ENCODE measurements at places on chromosomes 7 and 10. TPM values are rescaled to one million over a fixed set of nuclear protein-coding genes. Genes with fewer than 3 reads are reported as not detected.

Gene TMEM270
- not detected for total RNA-seq

Gene PNLIPRP1
- total RNA-seq, result not detected

GRCh38 chr7:144854839-144855424 is 19.1 kb upstream of the TPK1 start:
- no peak for DNase-seq

- no peak for DNase-seq
Observed at GRCh38 chr10:60238759-60239100, 150.9 kb downstream of the ANK3 start.

DNA sequence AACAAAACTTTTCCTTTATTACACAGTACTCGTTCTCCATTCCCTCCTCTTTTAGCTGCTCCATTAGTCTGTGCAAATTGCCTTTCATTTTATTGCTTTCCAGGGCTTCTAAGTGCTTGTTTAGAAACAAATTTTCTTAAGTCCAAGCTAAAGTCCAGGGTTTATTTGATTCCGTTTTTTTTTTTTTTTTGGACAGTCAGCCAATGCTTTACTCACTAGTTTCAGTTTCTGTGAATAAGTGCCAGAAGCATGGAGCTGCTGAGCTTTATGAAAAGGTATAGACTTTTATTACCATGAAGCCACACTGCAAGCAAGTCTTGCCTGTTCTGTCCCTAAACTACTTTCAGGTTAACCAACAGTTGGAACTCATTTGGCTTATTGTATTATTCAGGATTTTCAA is 455.0 kb downstream of the GFRA1 start:
- DNase-seq, result peak; percentile 43

Gene RPP38
- 12.4 TPM for total RNA-seq

Gene CHAT
- not detected for total RNA-seq

Gene ABLIM1
- 9.9 TPM for total RNA-seq

- peak; percentile 91 for DNase-seq
Observed at GRCh38 chr7:77327067-77327931, 88.8 kb downstream of the GSAP start.

DNA sequence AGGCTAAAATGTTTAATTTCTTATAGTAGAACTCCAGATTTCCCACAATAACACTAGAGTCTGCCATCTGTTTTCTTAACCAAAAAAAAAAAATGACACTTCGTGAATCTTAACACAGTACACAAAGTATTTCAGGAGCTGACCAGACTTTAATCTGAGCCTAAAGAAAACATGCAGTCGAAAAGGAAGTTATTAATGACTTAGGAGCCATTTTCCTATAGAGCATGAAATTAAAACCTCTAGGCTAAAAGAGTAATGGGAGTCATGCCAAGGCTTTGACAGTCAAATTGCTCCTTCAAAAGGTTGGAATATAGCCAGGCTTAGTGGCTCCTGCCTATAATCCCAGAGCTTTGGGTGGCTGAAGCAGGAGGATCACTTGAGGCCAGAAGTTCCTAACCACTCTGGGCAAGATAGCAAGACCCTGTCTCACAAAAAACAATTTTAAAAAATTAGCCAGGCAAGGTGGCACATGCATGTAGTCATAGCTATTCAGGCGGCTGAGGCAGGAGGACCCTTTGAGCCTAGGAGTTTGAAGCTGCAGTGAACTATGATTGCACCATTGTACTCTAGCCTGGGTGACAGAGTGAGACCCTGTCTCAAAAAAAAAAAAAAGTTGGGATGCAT is 13.6 kb downstream of the MICU1 start:
- no peak for DNase-seq

DNA sequence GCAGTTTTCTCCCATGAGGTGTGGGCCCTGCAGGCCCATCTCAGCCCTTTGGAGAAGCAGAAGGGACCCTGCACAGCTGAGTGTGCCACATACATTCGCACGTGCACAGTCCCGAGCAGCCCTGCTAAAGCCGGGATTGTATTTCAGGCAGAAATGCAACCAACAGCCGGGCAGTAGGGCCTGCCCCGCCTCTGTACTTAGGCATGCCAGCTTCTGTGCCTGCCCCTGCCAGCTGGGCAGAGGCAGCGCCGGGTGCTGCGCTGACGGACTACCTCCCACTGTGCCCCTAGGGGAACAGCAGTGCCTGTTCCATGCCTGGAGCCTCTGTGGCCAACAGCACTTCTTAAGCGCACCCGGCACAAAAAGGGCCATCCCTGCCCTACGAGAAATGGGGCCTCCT is 170.3 kb downstream of the NEURL1 start:
- no peak for DNase-seq

DNA sequence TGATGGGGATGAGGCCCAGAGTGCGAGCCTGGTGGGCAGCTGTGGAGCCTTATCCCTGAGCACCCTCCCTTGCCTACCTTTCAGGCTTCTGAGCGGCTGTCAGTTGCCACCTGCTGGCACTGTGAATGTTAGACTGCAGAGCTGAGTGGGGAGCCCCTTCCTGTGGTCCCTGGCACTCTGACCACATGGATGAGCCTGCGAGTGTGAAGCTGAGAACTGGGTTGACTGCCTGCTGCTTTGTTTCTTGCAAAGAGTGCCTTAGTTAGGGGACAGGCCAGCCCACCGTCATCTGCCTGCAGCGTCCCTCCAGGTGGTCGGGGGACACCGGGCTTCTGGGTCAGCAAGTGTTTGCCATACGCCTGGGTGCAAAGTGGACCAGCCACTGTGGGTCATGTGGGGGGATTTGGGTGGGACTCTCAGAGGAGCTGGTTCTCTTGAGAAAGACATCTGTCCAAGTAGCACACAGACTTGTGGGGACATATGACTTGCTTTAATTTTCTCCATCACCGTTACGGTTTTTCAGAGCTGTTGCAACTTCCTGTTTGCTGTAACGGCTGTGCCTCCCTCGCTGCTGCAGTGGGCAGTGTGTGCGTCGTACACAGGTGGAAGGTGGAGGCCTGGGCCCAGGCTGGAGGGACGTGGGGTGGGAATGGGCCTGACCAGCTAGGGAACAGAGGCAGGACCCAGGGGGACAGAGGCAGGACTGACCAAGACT is 13.7 kb downstream of the INPP5A start:
- no peak for DNase-seq

Gene CPN1
- total RNA-seq, result not detected

DNA sequence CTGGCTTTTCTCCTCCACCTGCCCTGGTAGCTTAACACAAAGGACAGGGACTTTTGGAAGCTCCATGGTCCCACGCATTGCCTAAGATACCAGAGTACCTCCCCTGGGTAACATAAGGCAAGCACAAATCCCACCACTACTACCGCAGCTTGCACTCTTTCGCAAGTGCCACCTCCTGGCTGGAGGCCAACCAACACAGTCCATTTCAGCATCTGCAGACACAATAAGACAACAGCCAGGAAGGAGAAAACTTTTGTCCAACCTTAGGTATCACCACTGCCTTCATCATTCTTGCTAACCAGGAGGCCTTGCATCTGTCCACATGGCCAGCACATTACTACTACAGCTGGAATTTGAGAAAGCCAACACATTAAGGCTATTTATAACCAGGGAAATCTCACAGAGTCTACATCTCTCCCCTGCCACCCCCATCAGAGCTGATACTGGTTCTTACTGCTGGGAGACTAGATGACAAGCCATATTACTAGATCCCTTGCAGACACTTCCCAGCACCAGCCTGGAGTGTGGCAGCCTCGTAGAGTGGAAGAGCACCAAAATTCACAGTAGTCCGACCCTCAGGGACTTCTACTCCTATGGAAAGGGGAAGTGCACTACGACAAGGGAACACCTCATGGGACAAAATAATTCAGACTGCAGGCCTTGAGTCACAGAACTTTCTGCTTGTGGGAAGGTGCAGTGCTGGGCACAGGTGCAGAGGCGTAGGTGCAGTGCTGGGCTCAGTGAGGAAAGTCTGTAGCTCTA is 39.8 kb upstream of the CDK13 start:
- peak; percentile 41 for DNase-seq

GRCh38 chr10:6045878-6046772 is 16.0 kb downstream of the IL2RA start:
- no peak for DNase-seq

Gene ZNF727
- total RNA-seq, result not detected

Gene FAM237B
- total RNA-seq, result not detected

GRCh38 chr7:2530071-2530987 is 10.8 kb downstream of the LFNG start:
- DNase-seq, result no peak

DNA sequence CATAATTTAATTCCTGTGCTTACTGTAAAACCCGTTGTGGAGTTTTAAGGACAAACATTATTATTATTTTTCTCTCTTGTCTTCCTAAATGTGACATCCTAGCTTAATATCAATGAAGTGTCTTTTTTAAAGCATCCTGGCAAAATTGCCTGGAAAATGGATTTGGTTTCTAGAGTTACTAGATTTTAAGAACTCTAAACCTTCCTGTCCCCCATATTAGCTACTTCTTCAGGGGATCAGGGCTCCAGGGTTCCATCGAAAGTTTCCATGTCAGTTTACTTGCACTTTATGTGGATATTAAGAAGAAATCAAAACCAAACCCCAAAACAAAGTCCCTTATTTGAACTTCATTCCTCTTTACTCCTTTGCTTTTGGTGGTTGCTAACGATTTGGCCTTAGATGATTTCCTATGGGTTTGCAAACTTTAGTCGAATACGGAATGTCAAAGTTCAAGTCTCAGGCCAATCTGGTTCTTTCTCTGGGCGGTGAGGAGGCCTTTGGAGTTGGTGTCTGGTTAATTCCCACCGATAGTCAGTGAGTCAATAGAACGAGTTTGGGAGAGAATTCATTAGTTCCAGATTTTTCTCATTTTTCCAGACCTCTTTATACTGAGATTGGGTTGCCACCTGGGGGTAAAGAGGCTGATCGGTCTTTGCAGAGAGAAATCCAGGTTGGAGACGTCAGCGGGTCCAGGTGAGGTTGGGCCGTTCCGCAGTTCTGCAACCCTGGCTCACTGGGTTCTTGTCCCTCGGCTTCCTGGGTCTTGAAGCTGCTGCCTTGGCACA is 1.1 kb downstream of the CUX1 start:
- no peak for DNase-seq

DNA sequence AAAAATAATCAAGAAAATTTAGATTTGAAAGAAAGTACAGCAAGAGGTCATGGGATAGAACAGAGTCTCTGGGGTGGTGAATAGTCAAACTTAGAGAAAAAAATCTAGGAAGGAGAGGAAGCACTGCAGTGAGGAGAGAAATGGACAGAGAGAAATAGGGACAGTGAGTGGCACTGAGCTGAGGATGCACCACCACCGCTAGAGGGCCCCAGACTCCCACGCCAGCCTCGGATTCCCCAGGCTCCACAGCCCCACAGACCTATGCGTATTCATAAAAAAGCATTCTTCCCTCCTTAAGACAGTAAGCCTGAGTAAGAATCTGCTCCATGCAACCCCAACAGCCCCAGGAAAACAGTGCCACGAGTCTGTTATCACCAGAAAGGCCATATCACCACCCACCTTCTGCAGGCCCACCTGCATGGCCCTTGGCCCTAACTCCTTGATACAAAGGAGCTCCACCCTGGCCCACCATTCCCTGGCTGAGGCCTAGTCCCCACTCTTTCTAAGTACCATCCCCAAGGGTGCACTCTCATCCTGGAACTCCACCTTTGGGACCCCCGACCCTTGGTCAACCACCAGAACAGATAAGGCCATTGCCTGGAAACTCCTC is 91.0 kb downstream of the ALOX5 start:
- peak; percentile 67 for DNase-seq

GRCh38 chr7:70717553-70718329 is 414.2 kb upstream of the GALNT17 start:
- no peak for DNase-seq

GRCh38 chr10:65570143-65571010 is 1355.5 kb upstream of the LRRTM3 start:
- DNase-seq, result peak; percentile 16

DNA sequence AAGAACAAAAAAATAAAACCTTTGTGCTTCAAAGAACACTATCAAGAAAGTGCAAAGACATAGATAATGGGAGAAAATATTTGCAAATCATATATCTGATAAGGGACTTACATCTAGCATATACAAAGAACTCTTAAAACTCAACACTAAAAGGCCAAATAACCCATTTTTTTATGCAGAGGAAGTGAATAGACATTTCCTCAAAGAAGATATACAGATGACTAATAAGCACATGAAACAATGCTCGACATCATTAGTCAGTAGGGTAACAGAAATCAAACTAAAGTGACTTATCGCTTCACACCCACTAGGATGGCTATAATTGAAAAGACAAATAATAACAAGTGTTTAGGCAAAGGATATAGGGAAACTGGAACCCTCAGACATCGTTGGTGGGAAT is 78.0 kb downstream of the MALSU1 start:
- peak; percentile 74 for DNase-seq

DNA sequence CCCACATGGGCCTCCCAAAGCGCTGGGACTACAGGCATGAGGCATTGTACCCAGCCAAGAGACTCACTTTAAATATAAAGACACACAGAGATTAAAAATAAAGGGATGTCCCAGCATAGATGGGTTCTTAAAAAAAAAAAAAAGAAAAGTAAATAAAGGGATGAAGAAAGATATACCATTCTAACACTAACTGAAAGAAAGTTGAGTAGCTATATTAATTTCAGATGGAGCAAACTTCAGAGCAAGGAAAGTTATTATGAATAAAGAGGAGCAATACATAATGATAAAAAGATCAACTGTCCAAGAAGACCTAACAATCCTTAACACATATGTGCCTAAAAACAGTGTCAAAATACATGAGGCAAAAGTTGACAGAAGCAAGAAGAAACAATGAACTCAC is 33.0 kb upstream of the SPOCK2 start:
- no peak for DNase-seq

DNA sequence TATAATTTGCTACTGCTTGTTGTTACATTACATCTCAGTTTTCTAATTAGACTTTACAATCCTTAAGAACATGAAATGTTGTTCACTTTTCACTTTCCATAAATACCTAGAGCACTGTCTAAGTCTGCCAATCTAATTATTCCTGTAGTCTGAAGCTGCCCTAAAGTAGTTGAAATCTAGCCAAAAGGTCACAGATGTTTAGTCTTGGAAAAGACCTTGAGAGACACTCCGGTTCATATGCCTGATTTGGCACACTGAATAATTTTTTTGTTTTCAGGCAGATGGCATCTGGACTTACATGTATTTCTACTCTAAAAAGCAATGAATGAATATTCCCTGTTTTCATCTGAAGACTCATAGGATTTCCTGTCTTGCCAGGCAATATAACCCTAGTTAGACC is 359.1 kb downstream of the ANKRD7 start:
- DNase-seq, result no peak

DNA sequence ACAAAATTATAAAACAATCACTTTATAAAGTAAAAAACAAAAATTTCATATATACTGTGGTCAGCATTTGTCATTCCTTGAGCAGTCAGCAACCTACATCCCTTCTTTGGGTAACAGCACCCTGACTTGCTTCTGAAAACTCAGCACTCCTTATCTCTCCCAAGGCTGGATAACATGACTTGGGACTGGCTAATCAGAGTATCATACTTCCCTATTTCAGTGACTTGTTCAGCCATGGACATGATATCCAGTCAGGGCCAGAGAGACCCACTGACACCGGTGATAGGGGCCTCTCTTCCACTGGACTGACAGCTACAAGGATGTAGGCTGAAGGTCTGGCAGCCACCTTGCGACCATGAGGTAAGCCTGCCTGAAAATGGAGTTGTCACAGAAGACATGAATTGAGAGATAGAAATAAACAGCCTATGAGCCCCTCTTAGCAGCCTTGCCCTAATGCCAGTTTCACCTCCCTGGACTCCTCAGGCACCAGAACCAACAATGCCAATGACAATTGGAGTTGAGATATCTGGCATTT is 84.4 kb upstream of the NEBL start:
- DNase-seq, result no peak

All from IMR-90 (cell line).